ENCODE measurements at places on chromosomes 4 and X. TPM values are rescaled to one million over a fixed set of nuclear protein-coding genes. Genes with fewer than 3 reads are reported as not detected.

GDPD2 gene
- not detected for total RNA-seq

MAOB gene
- not detected for total RNA-seq

COMMD8 gene
- total RNA-seq: 45.0 TPM

PNPLA4 gene
- total RNA-seq: 35.3 TPM

MAGEA9B gene
- not detected for total RNA-seq

BMPR1B gene
- total RNA-seq: 0.70 TPM

TAF7L gene
- total RNA-seq: not detected

SRPX gene
- 95.2 TPM for total RNA-seq

SPANXA1 gene
- not detected for total RNA-seq

FRMD7 gene
- total RNA-seq: not detected

AGTR2 gene
- not detected for total RNA-seq

CXCL11 gene
- 1.2 TPM for total RNA-seq

SEC31A gene
- total RNA-seq: 113 TPM

PF4V1 gene
- total RNA-seq: not detected

ASB12 gene
- total RNA-seq: not detected

GUCY1A1 gene
- 0.42 TPM for total RNA-seq

CEP44 gene
- total RNA-seq: 8.0 TPM

GLUD2 gene
- 0.23 TPM for total RNA-seq

NXF3 gene
- 0.08 TPM for total RNA-seq

TMEM255A gene
- not detected for total RNA-seq

SHISA3 gene
- not detected for total RNA-seq

ENOPH1 gene
- total RNA-seq: 52.9 TPM

PGAM4 gene
- not detected for total RNA-seq

P2RY8 gene
- not detected for total RNA-seq

TMPRSS11A gene
- total RNA-seq: not detected

NR3C2 gene
- not detected for total RNA-seq

DCAF12L2 gene
- not detected for total RNA-seq

ERAS gene
- not detected for total RNA-seq

LRIT3 gene
- not detected for total RNA-seq

CFI gene
- not detected for total RNA-seq

JCHAIN gene
- not detected for total RNA-seq
